ENCODE measurements at places on chromosomes 11 and 22. TPM values are rescaled to one million over a fixed set of nuclear protein-coding genes. Genes with fewer than 3 reads are reported as not detected.

GRCh38 chr11:46307785-46308341 is 30.4 kb downstream of the CREB3L1 start:
- DNase-seq = no peak

GRCh38 chr11:105699203-105699602 is 89.3 kb downstream of the GRIA4 start:
- DNase-seq = no peak

- peak; percentile 32 for DNase-seq
These were observed 845 bp downstream of the RBM7 start for GRCh38 chr11:114401311-114401710.

DNA sequence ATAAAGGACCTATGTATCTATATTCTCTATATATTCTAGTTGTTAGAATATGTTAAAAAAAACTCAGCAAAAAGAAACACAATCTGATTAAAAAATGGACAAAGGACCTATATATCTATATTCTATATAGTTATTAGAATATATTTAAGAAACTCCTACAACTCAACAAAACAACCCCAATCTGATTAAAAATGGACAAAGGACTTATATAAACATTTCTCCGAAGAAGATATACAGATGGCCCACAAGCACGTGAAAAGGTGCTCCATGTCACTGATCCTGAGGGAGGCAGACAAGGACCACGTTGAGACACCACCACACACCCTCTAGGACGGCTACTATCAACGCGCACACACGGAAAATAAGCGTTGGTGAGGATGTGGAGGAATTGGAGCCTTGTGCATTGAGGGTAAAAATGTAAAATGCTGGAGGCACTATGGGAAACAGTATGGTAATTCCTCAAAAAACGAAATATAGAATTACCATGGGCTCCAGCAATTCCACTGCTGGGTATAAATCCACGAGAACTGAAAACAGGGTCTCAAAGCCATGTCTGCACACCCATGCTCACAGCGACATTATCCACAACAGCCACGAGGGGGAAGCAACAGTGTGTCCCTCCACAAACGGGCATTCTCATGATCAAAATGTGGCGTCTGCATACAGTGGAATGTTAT is 22.7 kb downstream of the YPEL1 start:
- peak; percentile 80 for DNase-seq

DNA sequence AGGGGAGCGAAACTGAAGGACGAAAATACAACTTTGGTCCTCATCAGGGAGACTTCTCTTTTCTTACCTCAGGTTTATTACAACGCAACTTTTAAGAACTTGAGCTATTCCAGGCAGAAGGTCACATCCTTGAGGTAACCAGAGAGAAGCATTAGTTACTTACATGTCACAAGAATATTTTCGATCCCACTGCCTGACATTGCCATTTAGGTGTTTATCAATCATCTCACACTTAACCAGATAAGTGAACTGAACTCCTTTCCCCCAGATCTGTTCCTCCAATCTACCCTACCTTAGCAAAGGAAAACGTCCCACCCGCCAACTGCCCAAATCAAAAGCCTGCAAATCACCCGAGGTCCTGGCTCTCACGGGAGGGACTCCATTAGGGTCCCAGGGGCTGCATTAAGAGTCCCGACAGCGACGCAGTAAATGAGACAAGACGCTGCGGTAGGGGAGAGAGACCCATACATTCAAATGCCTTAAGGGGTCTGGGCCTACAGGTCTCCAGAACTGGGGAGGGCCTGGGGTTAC is 734 bp downstream of the ZNF280B start:
- DNase-seq = no peak

DNA sequence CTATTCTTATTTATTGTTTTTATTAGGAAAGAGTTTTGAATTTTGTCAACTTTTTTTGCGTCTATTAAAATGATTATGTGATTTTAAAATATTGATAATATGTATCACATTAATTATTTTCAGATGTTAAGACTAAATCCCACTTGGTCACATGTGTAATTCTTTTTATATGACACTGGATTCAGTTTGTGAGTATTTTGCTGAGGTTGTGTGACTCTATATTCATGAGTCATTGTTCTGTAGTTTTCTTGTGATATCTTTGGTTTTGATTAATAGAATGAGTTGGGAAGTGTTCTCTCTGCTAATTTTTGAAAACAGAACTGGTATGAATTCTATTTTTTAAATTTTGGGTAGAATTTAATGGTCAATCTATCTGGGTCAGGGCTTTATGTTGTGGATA is 317.9 kb downstream of the ETS1 start:
- DNase-seq = no peak

DNA sequence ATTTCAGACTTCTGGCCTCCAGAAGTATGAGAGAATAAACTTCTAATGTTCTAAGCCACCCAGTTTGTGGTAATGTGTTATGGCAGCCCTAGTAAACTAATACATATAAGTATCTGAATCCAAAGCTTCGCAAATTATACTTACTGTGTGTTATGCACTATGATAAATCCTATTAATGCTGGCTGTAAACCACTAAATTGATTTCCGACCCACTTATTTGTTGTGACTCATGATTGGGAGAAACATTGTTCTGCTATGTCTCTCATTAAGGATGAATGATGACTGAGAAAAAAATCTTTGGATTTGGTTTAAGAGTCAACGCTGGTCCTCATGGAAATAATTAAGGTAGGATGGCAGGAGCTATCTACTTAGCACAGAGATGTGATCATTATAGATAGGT is 62.0 kb downstream of the FZD4 start:
- DNase-seq = no peak

DNA sequence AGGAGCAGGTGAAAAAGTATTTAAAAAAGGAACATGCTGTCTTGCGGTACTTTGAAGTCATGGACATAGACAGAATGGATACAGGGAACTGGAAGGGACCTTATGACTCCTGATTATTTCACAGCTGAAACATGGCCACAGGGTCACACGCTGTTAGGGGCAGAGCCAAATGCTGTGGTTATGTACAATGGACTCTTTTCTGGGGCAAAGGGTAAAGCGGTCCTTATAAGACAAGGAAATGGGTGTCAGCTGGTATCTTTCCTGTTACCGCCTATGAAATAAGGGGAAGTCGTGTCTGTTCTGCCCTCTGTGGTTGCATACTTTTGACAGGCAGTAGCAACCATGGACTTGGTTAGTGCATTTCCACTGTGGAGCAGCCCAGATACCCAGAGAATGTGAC is 12.8 kb upstream of the ST14 start:
- no peak for DNase-seq

SNRPD3 gene
- polyA plus RNA-seq = 114 TPM
